Foreskin melanocyte (primary cell): ENCODE measurements at places on chromosomes 2 and 18.
A peak's percentile ranks its signal among the peaks of the same experiment; 100 is the strongest.

DNA sequence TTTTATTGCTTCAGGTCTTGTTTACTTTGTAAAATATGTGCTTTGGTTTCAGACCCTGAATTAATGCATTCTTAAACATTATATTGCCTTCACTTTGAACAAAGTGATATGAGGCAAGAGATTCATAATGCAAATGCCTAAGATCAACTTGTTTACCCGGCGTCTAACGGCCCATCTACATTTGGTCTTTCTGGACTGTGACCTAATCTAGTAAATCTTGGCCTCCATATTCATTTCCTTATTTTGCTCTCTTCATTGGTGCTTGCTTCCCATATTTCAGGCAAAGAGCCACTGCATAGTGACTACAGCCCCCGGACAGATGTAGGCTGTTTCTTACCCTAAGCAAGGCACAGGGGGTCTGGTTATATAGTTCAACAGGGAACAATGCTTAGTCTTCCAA lies 53.0 kb upstream of the SLC39A10 start:
- DNase-seq = no peak

DNA sequence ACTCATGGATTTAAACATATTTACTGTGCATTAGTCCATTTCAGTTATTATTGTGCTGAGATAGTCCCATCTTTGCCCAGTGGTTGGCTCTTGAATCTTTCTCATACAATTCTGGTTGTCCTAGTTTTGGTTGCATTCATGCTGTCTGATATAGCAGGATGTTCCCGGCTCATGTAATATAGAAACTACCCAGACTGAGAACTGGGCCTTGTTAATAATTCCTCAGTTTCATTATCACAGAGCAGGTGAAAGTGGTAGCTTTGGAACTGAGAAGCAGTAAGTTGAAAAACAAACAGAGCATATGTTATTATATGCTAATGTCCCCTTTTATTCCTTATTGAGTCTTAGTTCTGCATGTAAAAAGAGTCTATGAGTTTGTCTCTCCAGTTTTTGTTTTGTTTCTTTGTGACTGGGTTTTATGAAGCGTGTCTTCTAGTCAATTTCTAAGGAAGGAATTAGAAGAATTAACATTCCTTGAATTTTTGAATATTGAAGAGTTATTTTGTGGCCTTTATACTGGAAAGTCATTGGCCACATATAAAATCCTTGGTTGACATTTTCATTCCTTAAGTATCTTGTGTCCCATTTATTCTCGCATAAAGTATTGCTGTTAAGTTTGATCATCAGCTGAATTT lies 43.3 kb downstream of the EIF5B start:
- DNase-seq = no peak

- DNase-seq = no peak
Measured at GRCh38 chr2:196601430-196602306, 37.8 kb upstream of the CCDC150 start.

GRCh38 chr2:74887960-74888700 lies 54.2 kb downstream of the HK2 start:
- DNase-seq = no peak

DNA sequence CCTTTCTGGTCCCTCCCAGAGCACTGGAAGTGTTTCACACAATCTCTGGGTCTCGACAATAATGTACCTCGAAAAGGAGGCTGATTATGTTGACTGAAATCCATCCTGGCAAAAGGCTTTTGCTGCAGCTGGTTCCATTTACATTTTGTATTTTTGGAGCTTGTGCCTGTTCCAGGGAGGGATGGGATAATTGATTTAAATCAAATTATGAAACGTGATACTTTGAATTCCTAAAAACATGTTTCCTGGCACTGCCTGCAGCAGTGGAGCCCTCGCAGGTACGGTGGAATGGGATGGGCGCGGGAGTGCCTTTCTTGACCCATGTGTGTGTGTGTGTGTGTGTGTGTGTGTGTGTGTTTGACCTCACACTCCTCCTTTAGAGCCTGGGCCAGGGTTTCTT lies 455.5 kb upstream of the MEIS1 start:
- no peak for DNase-seq

GRCh38 chr2:174662459-174662858 lies 64.9 kb upstream of the WIPF1 start:
- DNase-seq = no peak

DNA sequence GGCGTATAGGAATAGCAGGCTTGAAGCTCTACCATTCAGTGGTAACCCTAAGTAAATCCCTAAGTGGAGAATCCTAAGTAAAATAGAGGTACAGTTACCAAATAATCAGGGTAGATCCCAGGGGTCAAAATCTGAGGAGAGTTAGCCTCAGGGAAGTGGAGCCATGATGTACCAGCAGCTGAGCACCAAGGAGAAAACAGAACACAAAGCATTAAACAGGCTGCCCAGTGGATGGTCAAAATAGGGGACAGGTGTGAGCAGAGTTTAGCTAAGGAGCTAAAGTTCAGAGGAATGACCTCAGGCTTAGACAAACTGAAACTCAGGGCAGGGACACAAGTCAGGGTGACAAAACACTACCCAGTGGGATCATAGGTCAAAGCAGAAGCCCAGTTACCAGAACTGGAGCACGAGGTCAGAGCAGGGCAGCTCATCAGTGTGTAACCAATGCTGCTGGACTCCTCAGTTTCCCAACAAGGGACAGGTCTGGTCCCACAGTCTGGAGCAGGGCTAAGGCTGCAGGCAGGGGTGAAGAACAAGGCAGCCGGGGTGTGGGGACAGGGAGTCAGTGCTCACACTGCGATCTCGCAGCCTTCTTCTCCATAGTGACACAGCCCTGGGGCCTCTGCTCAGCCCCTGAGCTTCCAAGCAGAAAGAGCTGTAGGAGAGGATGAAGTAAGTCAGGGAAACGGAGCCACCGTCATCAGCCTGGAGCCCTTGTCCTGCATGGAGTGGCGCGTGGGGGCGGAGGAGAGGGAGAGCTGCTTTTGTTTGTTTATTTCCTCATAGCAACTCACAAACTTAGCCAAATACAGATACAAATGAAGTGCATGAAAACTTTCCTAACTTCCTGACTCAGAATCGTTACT lies 264.0 kb downstream of the MREG start:
- DNase-seq = no peak

- no peak for DNase-seq
Measured at GRCh38 chr18:8826514-8826913, 121.2 kb downstream of the MTCL1 start.

- DNase-seq = peak; percentile 19
Measured at GRCh38 chr18:12838178-12838634, 45.8 kb downstream of the PTPN2 start.

GRCh38 chr2:215436705-215437565 lies 1.1 kb upstream of the FN1 start:
- DNase-seq = peak; percentile 36

GRCh38 chr2:99571533-99571932 lies 81.7 kb upstream of the REV1 start:
- no peak for DNase-seq

GRCh38 chr2:24683408-24683807 lies 109.8 kb downstream of the PTRHD1 start:
- no peak for DNase-seq

DNA sequence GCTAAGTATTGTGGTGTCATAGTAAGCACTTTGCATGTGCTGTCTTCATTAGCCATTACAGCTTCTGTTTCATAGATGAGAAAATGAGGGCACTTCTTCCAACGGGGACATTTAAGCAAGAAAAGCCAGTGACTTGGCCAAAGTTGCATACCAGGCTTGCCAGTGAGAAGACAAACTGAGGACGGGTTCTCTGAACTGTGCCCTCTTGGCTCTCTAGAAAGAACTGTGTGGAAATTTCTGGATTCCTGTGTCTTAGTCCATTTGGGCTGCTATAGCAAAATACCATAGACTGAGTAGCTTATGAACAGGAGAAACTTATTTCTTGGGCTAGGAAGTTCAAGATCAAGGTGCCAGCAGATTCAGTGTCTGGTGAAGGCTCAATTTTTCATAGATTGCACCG lies 13.3 kb downstream of the CTIF start:
- DNase-seq = no peak

- no peak for DNase-seq
Measured at GRCh38 chr2:170830166-170830565, 13.5 kb downstream of the GAD1 start.

- DNase-seq = no peak
Measured at GRCh38 chr2:192498747-192499146, 304.0 kb upstream of the TMEFF2 start.

DNA sequence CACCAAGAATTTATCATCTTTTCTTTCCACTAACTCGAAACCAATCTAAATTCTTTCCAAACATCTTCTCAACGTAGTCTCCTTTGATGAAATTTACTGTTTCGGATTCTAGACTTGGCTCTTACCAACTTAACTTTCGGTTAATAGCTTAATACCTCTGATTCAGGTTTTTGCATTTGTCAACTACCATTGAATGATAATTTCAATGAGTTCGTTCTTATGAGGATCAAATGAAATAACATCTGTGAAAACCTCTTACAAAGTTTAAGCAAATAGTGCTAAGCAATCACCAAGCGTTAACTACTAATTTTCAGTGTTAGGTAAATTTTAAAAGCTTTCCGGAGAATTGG lies 593 bp upstream of the NRBP1 start:
- no peak for DNase-seq

DNA sequence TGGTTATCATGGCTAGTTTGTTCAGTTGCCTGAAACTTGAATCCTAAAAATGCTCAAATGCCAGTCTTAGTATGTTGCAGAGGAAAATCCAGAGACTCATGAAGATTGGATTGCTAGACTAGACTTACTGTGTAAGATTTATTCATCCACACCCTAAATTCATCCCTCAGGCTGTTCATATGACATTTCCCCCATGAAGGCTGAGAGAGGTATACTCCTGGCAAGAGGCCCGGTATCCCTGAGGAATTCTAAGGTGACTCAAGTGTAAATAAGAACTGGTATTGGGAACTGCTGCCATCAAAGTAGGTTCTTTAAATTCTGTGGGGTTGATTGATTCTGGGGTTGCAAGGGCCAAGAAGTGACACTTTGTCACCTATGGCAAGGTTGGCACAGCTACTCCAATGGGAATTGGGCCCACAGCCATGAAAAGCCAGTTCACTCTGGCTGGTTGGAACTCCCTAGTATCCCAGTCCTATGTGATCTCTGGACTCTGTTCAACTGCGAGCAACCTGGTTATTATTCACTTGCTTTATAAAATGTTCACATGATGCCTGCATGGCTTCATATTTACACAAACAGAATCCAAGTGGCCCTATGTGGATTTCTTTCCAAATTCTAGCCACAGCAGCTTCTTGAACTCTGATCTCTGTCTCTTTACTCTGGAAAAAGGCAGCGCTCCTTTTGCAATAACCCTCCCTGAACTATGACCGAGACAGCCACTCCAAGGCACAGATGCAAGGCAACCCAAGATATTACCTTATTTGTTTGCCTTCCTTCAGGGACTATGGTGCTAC lies 429.1 kb downstream of the CBLN2 start:
- no peak for DNase-seq

GRCh38 chr2:44112096-44112495 lies 56.6 kb upstream of the PPM1B start:
- DNase-seq = no peak

DNA sequence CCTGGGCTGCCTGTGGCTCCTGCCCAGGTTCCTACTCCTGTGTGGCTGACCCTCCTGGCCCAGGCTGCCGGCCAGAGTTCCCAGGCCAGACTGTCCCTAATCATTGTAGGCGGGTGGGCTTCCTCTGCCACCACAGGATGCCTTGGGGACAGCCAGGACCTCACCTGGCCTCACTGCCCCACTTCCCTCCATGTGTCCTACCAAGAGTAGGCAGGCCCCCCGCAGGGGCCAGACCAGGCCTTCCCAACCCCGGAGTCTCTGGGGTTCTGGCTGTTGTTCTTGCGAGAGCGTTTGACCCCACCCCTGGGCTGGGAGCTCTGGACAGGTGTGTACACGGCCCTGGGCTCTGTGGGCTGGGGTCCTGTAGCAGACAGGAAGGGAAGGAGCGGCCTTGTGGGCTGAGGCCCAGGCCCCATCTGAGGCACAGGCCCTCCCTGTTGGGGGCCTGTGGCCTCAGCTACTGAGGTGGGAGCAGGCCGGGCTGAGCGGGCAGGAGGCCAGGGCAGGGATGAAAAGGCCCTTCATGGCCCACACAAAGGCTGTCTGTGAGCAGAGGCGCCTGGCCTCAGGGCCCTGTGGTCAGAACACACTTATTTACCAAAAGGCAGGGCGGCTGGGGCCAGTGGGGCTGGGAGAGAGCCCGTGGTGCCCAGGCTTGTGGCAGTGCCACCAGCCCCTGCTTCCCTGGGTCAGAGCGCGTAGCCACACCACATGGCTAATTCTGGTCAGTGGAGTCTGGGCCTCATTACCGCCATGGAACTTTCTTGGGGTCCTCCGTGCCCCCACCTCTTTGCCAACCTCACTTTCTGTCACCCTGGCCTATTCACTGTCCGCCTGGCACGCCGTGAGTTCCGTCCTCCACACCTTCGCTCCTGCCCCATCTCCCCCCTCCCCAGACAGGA lies 2.0 kb downstream of the SNORC start:
- DNase-seq = peak; percentile 89

GRCh38 chr2:219362524-219363164 lies 25.1 kb downstream of the DNPEP start:
- no peak for DNase-seq

- no peak for DNase-seq
Measured at GRCh38 chr18:31497404-31497835, 557 bp upstream of the DSG2 start.

DNA sequence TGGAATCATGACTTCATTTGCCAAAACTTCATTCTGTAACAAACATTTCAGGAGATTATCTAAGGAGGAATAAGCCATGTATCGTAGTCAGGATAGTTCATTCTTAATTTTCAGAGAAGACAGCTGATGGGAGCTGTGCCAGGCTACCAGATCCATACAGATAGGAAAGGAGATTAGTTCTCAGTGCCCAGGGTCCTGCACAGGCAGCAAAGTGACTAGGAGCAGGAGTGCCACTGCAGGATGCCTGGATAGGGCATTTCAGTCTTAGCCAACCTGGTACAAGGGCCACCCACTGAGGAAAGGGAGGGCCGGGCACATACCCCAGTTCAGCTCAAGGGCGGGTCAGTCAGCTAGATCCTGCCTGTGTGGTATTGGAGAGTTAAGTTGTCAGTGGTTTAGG lies 6.7 kb upstream of the OSR1 start:
- DNase-seq = no peak

DNA sequence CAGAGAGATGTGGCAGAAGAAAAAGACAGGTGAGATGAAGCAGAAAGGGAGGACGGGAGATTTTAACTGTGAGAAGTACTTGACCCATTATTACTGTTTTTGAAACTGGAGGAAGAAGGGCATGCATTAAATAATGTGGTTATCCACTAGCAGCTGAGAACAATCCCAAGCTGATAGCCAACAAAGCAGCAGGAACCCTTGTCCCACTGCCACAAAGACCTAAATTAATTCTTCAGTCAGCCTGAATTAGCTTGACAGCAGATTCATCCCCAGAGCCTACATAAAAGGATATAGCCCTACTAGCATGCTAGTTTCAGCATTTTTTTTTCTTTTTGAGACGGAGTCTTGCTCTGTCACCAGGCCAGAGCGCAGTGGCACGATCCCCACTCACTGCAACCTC lies 19.5 kb upstream of the REG3A start:
- DNase-seq = no peak

GRCh38 chr2:101815154-101815553 lies 117.6 kb downstream of the MAP4K4 start:
- no peak for DNase-seq

GRCh38 chr2:226378753-226379705 lies 420.6 kb downstream of the IRS1 start:
- no peak for DNase-seq

GRCh38 chr2:216888887-216889622 lies 29.2 kb upstream of the TNP1 start:
- no peak for DNase-seq
